ENCODE measurements at places on chromosomes 5 and 9.

- DNase-seq: peak; percentile 3
These were observed 37.9 kb downstream of the CYFIP2 start for GRCh38 chr5:157303667-157304327.

DNA sequence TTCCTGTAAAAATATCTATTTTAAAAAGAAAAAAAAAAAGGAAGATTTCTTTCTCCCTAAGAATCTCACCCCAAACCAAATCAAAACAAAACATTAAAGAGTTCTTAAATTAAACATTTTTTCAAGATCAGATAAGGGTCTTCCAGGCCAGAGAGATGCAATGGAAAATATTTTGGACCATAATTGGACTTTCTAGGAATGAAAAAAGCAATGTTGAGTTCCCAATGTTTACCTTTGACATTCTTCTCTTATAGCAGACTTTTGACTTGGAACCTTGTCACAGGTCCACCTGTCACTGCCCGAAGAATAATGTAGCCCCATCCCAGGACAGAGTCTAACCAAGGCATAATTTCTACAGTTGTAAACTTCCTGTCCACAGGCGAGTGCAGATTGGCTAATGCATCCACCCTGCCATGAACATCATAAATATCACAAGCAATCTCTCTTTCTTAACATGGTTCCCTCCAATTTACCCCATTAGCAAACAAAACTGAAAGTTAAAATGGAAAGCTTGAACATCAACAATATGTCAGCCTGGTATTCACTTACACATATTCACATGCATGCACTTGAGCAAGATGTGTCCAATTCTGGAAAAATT lies 121.7 kb upstream of the ZNF366 start:
- no peak for DNase-seq

DNA sequence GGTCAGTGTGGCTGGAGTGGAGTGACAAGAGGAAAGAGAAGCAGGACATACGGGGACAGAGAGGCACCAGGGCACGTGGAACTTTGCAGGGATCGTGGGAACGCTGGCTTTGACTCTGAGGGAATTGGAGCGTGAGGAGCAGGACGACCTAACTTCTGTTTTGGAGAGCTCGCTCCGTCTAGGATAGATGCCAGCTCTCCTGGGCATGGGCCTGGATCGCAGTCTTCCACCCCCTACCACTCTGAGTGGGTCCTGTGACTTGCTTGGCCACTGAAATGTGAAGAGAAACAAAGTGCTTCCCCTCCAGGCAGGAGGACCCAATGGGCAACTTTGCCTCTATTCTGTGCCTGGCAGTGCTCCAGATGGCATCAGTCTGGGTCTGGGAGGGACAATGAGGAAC lies 8.7 kb upstream of the SH3PXD2B start:
- no peak for DNase-seq

DNA sequence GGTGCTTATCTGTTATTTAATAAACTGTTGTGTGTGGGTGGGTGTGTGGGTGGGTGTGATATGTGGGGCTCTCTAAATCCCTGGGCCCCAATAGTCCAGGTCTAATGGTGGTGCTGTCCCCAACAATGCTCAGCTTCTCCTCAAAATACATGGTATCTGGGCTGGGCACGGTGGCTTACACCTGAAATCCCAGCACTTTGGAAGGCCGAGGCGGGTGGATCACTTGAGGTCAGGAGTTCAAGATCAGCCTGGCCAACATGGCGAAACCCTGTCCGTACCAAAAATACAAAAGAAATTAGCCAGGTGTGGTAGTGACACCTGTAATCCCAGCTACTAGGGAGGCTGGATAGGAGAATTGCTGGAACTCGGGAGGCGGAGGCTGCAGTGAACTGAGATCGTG lies 4.5 kb upstream of the ORM1 start:
- no peak for DNase-seq

DNA sequence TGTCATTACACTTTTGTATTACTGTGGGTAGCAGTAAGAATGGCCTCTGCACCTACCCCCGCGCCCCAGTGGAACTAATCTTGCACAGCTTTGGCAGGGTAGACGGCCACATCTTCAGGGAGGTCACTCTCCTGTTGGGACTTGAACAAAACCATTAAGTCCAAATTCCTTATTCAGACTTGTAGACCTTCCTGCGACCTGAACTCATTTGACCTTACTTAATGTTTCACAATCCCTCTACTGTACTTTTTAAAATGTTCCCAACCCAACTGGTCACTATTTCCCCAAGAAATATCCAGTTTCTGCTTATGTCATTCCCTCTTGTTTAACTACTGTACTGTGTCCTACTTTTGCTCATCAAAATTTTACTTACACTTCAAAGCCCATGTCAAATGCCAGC lies 5.3 kb upstream of the FAM120AOS start:
- DNase-seq: no peak

Data from NCI-H82 (cell line).